ENCODE measurements at places on chromosomes 6 and 20.

- no peak for DNase-seq
These were observed 312.8 kb upstream of the JAG1 start for GRCh38 chr20:10986586-10986985.

GRCh38 chr6:105272786-105273185, 93.0 kb upstream of the POPDC3 start:
- peak; percentile 35 for DNase-seq

GRCh38 chr20:53164072-53164471, 191.9 kb downstream of the TSHZ2 start:
- DNase-seq = no peak

GRCh38 chr6:138105446-138105845, 1.8 kb downstream of the PERP start:
- no peak for DNase-seq

GRCh38 chr6:14172562-14172961, 55.0 kb downstream of the CD83 start:
- no peak for DNase-seq

DNA sequence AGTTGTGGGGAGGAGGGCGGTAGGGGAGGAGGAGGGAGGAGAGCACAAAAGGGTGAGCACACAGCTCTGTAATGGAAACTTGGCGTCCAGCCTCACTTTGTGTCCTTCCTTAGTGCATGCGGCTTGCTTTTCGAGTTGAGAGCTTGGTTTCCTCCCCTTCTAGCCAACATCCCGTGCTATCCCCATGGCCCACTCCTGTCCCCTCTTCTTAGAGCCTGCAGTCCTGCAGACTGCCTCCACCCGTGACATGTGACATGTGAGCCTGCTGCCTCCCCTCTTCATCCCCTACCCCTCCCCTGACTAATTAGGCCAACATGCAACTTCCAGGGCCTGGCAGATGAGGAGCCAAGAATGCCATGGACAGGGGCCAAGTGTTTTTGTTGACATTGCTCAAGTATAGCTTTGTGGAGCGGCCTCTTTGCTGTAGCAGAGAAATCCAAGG, 63.2 kb downstream of the SLC24A3 start:
- no peak for DNase-seq

- no peak for DNase-seq
These were observed 6.9 kb upstream of the SUMO4 start for GRCh38 chr6:149393002-149393679.

- DNase-seq = no peak
These were observed 25.0 kb upstream of the SDCBP2 start for GRCh38 chr20:1353956-1354355.

GRCh38 chr6:2378046-2378657, 132.7 kb upstream of the GMDS start:
- no peak for DNase-seq

- no peak for DNase-seq
These were observed 468.0 kb downstream of the PREX1 start for GRCh38 chr20:48359692-48360341.

GRCh38 chr6:33014841-33015634, 5.6 kb upstream of the HLA-DOA start:
- peak; percentile 86 for DNase-seq

DNA sequence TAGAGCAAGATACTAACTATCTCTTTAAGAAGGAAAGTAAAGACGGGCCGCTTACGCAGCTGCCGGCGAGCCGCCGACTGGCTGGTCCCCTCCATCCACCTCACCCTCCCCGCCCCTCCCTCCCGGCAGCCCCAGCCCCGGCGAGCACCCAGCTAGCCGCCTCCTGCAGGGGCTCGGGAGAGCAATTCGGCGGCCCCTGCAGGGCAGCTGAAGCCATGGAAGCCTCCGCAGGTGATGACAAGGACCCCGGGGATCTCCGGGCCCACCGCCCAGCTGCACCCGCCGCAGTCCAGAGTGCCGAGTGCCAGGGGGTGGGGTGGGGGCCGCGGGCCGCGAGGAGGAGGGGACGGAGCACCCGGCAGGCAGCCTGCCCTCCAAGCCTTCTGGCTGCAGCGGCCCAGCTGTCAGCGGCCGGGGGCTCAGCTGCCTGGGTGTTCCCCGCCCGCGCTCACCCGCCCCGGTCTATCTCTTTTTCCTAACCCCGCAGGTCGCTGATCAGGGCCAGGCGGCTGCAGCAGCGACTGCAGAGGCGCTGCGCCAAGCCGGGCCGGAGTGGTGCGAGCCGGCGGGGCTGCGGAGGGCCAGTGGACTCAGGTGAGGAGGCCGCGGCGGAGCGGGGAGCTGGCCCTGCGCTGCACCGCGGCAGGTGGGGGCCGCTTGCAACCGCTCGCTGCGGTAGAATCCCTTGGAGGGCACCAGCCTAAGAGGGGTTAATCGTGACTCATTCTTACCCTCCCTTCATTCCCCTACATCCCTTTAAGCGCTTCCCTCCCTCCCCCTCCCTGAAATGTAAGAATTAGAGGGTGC, at the start of gene SNPH:
TSS of gene SNPH (plus strand) at position 128 of the 807 bp plus-strand sequence. CDS start 29,946 bp downstream, outside the sequence.
- peak; percentile 57 for DNase-seq

- peak; percentile 92 for DNase-seq
These were observed 76.0 kb upstream of the CD93 start for GRCh38 chr20:23161968-23162696.

- DNase-seq = no peak
These were observed 66.1 kb upstream of the MLN start for GRCh38 chr6:33869826-33870423.

DNA sequence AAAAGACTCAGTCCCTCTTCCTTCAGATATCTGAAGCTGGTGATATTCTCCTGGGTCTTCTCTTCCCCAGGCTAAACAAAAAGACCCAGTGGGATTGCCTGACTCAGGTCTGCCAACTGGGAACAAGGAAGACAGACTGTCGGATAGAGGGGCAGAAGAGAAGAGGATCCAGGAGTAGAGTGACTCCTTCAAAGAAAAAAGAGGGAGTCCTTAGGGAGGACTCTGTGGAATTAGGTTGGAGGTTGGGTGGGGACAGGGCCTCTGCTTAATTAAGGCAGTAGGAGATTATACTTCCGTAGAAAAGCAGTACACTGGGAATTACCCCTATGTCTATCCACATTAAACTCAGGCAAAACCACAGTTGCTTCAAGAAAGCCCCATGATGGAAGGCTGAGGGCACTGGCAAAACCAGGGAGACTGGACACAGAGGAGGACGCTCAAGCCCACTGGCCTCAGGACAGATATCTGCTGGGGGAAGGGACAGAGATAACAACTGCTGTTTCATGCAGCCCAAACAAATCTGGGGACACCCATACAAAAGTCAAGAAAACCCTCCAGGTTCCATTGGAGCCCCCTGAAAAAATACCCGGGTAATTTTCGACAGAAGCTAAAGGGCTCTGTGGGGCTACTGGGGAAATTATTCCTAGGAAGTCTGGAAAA, 5.7 kb downstream of the BCL2L1 start:
- no peak for DNase-seq

DNA sequence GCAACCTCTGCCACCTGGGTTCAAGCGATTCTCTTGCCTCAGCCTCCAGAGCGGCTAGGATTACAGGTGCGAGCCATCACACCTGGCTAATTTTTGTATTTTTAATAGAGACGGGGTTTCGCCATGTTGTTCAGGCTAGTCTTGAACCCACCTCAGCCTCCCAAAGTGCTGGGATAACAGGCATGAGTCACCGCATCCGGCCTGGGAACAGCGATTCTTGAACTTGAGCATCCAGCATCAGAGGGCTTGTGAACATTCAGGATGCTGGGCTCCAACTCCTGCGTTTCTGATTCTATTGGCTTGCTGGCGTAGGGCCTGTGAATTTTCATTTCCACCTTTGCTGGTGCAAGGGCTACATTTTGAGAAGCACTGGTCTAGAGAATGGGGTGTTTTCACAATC, 24.5 kb upstream of the PIM1 start:
- DNase-seq = no peak

DNA sequence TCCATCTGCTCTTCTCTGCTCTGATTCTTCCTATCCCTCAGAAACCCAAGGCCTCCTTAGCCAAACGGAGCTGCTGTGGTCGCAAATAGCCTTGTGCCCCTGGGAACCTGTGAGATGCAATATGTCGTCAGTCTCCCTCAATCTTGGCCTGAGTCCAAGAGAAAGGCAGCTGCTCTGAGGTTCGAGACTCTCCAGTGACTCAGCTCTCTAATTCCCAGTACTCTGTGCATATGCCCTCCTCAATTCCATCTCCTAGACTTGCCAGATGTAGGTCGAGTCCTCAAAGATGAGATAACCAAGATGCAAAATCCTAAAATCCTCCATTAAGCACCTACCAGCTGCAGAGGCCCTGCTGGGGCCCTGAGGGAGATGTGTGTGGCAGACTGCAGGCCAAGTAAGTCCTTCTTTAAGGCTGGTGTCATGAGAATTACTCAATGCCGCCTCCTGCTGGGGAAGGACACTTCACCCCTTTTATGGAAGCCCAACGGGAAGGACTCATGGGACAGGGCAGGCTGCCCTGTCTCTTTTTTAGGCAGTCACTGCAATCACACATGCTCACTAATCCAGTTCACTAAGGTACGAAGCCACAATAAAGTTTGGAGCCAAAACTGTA, 28.5 kb downstream of the C6orf15 start:
- DNase-seq = peak; percentile 32

GRCh38 chr6:2434912-2435311, 189.5 kb upstream of the GMDS start:
- no peak for DNase-seq

GRCh38 chr20:45392733-45393132, 14.6 kb upstream of the TP53TG5 start:
- no peak for DNase-seq

GRCh38 chr20:38108986-38109541, 56.0 kb downstream of the TGM2 start:
- DNase-seq = no peak

DNA sequence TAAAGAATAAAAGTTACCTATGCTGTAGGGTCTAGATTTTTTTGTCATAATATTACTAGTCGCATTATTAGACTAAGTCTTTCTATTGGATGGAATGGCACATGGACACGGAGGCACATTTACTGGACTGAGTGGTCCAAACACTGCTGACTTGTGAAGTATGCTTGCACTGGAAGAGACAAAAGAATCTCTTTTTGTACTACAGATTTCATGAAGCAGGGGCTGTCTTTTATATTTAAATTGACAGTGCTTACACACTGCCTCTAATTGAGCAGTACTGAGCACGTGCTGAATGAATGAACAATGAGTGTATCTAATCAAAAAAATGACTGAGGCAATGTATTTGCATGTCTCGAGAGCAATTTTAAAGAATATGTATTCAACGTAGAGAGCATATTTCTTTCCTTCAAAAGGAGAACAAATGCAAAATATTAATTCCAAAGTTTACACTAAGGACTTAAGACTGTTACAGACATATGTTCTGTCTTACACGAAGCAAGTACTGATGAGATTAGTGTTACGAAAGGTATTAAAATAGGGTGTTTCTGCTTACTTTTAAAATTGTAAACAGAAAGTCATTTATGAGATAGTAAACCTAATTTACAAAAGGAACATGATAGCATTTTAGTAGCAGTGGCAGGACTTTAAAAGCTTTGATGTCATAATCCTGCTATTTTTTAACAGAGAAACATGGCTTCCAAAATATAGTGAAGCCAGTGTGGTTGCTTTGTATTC, 8.3 kb downstream of the ELOVL2 start:
- DNase-seq = no peak

GRCh38 chr6:14415452-14415851, 297.9 kb downstream of the CD83 start:
- no peak for DNase-seq

GRCh38 chr20:48807051-48807450, 20.7 kb downstream of the PREX1 start:
- DNase-seq = no peak

- no peak for DNase-seq
These were observed 39.2 kb downstream of the PSMG4 start for GRCh38 chr6:3297909-3298308.

DNA sequence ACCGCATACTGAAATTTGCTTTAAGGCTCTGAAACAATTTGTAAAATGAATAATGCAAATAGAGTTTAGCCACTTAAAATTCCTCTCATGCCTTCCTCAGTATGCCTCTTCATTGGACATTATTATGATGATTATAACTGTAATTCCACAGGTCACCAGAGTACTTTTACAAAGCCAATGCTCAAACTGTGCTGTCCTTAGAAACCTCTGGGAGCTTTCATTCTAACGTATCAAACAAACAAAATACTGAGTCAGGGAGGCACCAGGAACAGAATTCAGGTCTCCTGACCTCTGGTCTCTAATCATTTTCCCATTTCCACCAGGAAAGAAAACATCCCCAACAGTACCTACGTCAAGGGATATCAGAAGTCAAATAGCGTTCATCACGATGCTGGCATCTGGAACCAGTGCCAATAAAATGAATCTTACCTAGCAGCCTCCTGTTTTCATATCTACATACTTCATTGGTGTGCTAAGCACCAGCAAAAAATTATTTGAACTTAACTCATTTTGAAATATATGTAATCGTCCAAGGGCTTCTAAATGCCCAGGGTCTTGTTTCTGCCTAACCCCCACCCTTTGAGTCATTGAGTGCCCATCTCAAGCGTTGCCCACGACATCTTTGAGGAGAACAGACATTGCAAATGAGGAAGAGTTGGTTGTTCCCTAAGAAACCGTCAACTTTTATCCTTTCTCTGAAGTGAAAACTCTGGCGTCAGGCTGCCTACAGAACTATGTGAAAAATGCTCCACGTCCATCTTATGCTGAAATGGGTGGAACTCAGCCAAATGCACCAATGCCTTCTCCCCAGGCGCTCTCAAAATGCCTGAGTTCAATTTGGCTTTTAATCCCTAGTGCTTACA, 37.9 kb downstream of the NEDD9 start:
- peak; percentile 52 for DNase-seq

DNA sequence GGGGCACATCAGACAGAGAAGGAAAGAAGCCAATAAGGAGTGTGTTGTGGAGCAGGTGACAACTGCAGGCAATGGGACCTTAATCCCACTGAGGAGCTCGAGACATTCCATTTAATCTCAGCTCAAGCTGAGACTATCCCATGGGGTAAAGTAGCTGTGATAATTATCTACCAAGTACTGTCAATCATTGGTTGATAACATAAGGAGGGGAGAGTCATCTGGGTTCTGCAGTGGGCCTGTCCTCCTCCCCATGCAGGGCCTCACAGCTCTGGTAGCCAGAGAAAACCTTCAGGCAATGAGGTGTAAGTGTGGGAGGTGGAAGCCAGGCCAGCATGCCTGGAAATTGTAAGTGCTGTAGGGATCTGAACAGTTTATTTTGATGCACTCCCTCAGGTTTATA, 375.0 kb upstream of the ARID1B start:
- no peak for DNase-seq

DNA sequence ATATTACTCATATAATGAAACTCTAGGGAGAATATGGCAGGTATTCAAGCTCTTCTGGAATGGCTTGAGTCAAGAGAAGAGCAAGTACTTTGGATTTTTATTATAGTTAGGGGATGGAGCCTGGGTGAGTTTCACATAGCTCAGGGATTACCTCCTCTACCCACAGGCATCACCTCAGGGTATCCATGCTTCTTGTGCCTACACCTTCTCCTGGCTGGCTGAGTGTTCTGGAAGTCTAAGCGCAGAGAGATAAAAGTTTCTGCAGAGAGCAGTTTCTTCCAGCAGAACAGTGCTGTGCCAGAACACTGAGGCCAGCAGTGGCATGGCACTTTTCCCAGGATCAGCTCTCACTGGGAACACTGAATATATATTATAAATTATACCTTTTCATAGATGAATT, 199.7 kb upstream of the KCNQ5 start:
- no peak for DNase-seq
